IMR-90 (cell line): ENCODE measurements at places on chromosomes 1 and 21. TPM values are rescaled to one million over a fixed set of nuclear protein-coding genes. Genes with fewer than 3 reads are reported as not detected.

Gene ERO1B
- 0.52 and 0.60 TPM in 2 replicates for polyA plus RNA-seq

Gene FHAD1
- polyA plus RNA-seq = not detected in 2 replicates

Gene MRPL9
- 77.3 and 87.5 TPM in 2 replicates for polyA plus RNA-seq

Gene VWA1
- polyA plus RNA-seq = 6.1 and 9.2 TPM in 2 replicates

Gene C1QA
- not detected in 2 replicates for polyA plus RNA-seq

Gene CA6
- not detected in 2 replicates for polyA plus RNA-seq

Gene RIMKLA
- not detected in 2 replicates for polyA plus RNA-seq

Gene ABCA4
- polyA plus RNA-seq = 0.11 and 0.36 TPM in 2 replicates

Gene DISC1
- 1.8 and 2.2 TPM in 2 replicates for polyA plus RNA-seq

Gene KRTAP19-2
- polyA plus RNA-seq = not detected in 2 replicates

Gene PTAFR
- polyA plus RNA-seq = 0.17 and 0.30 TPM in 2 replicates

Gene CD1E
- not detected in 2 replicates for polyA plus RNA-seq

Gene RIMS3
- polyA plus RNA-seq = 0.10 and 0.22 TPM in 2 replicates

Gene INAVA
- 0.07 and 0.13 TPM in 2 replicates for polyA plus RNA-seq

Gene RGS18
- 0.09 TPM in 1 of 2 replicates, not detected in the other for polyA plus RNA-seq

Gene OR2T35
- not detected in 2 replicates for polyA plus RNA-seq

Gene HPDL
- polyA plus RNA-seq = 1.1 and 1.5 TPM in 2 replicates

Gene CDC7
- polyA plus RNA-seq = 3.4 and 4.3 TPM in 2 replicates

Gene RGS8
- polyA plus RNA-seq = not detected in 2 replicates

Gene CAMK1G
- polyA plus RNA-seq = 1.8 and 2.1 TPM in 2 replicates

Gene C1orf210
- polyA plus RNA-seq = not detected in 2 replicates

Gene UTS2
- polyA plus RNA-seq = not detected in 2 replicates
